HT1080 (cell line): ENCODE measurements at places on chromosomes 6 and 20. TPM values are rescaled to one million over a fixed set of nuclear protein-coding genes. Genes with fewer than 3 reads are reported as not detected.

The PTCHD4 gene
- 9.0 and 11.9 TPM in 2 replicates for total RNA-seq

The SOX12 gene
- total RNA-seq, result 8.7 and 13.2 TPM in 2 replicates

GRCh38 chr6:37862992-37863391 is 43.5 kb downstream of the ZFAND3 start:
- DNase-seq, result no peak

DNA sequence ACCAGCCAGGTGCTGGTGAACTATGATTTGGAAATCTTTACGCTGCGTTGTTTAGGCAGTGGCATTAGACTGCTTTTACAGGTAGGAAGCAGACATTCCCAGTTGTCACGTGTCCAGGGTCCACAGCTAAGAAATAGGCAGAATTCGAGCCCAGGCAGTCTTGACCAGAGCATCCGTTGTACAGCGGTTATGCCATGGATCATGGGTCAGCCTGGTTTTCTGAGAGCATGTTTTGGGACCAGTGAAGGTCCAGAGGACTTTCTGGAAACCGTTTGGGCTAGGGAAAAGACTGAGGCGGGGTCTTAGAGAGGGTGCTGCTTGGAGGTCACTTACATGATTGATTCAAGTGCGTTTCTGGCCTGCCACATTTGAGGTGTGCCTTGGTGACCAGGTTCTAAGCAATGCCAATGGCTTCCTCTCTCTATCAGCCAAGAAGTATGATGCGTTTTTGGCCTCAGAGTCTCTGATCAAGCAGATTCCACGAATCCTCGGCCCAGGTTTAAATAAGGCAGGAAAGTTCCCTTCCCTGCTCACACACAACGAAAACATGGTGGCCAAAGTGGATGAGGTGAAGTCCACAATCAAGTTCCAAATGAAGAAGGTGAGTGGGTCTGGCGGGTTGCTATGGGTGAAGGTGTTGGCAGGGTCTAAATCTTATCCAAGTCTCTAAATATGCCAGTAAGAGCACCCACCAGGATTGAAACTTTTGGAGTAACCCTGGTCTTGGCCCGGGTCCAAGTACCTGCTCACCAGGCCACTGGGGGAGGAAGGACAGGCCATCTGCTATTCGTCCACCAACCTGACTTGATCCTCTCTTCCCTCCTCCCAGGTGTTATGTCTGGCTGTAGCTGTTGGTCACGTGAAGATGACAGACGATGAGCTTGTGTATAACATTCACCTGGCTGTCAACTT is 1.8 kb downstream of the RPL10A start:
- DNase-seq, result no peak

GRCh38 chr6:7201732-7202541 is 94.2 kb downstream of the RREB1 start:
- no peak for DNase-seq
